DMS79 treated with DMSO at 0.1 percent for 48 hours (cell line): ENCODE measurements at places on chromosomes 4 and X.

- DNase-seq: no peak
These were observed 85.4 kb downstream of the RPS3A start for GRCh38 chr4:151184523-151185458.

DNA sequence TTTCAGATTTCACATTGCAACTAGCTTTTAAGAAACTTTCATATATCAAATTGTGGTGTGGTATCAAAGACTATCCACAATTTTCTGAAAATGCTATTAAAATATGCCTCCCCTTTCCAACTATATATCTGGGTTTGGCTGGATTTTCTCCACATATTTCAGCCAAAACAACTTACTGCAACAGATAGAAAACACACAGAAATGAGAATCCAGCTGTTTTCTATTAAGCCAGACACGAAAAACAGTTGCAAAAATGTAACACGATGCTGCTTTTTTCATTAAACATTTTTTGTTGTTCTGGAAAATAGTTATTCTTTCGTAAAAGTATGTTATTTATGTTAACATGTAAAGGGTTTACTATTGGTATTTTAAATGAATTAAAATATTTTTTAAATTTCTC lies 33.1 kb downstream of the DCTD start:
- DNase-seq: no peak

DNA sequence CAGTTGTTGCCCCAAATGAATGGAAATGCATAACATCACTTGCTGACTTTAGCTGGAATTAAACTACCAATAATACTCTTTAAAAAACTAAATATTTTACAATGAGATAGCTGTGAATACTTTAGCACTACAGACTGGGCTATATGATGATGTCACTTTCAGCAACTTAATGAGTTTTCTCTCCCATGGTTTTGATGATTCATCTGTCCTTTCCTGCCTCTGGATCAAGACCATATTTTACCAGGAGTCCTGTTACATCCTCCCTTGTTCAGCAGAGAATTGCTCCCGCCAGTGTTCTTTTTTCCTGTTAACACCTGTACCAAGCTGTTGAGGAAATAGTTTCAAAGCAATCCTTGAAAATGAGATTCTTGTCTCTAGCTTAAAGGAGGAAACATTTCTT lies 543.0 kb downstream of the SPRY1 start:
- DNase-seq: no peak

- no peak for DNase-seq
These were observed 131.7 kb downstream of the CLCN4 start for GRCh38 chrX:10288373-10288975.

GRCh38 chr4:106424426-106424825 lies 55.8 kb upstream of the GIMD1 start:
- DNase-seq: no peak

GRCh38 chr4:27594922-27595321 lies 734.3 kb downstream of the STIM2 start:
- no peak for DNase-seq

DNA sequence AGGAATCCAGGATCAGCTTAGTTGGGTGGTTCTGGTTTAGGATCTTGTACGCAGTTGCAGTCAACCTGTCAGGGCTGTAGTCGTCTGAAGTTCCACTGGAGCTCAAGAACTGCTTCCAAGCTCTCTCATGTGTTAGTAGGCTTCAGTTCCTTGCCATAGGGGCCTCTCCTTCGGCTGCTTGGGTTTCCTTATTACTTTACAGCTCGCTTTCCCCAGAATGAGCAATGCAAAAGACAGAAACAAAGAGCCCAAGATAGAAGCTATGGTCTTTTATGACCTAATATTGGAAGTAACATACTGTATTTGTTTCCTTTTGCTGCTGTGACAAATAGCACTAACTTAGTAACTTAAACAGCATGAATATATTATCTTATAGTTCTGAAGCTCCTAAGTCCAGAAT lies 51.7 kb downstream of the TIGD2 start:
- DNase-seq: no peak

GRCh38 chr4:98584265-98584664 lies 74.1 kb downstream of the TSPAN5 start:
- no peak for DNase-seq

GRCh38 chr4:6419452-6420028 lies 52.9 kb downstream of the PPP2R2C start:
- no peak for DNase-seq

GRCh38 chr4:172950990-172951389 lies 217.6 kb upstream of the GALNT7 start:
- no peak for DNase-seq
